ENCODE measurements at places on chromosomes 2 and 18.

GRCh38 chr2:126515471-126515870 lies 140.5 kb upstream of the GYPC start:
- DNase-seq: no peak

GRCh38 chr2:118490330-118490729 lies 357.1 kb downstream of the EN1 start:
- DNase-seq: no peak

- DNase-seq: no peak
These were observed 476.4 kb upstream of the SPHKAP start for GRCh38 chr2:228657807-228658402.

DNA sequence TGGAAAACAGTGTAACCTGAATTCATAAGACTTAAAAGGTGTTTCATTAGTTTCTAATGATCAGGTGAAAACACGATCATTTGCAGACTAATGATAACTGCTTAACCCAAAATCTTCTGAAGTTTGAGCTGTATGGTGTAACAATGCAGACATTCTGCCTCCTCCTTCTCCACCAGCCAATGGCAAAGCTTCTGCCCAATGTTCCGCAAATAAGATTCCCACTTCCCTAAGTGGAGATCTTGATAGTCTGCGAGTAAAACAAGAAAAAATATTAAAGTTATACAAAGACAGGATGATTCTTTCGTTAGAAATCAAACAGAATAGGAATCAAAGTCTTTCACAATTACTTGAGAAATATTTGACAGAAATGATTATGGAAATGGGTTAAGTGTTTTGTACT lies 8.1 kb downstream of the C2orf42 start:
- no peak for DNase-seq

DNA sequence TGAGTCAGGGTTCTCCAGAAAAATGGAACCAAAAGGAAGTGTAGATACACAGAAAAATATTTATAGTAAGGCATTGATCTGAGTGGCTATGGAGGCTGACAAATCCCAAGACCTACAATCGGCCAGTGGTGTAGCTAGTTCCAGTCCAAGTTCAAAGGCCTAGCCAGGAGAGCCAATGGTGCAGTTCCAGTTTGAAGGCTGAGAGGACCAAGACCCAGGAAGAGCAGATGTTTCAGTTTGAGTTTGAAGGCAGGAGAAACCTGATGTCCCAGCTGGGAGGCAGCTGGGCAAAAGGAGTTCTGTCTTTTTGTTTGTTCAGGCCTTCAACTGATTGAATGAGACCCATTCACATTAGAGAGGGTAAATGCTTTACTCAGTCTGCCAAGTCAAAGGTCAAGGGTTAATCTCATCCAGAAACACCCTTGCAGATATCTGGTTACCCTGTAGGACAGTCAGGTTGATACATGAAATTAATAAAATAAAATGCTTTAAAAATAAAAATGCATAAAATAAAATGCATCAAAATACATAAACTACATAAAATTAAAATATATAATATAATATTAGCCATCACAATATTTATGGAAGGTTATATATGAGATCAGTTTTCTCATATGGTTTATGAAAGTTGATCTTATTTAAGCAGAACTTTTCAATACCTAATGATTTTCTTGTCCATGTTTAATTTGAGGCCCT lies 38.7 kb downstream of the KCNE4 start:
- no peak for DNase-seq

DNA sequence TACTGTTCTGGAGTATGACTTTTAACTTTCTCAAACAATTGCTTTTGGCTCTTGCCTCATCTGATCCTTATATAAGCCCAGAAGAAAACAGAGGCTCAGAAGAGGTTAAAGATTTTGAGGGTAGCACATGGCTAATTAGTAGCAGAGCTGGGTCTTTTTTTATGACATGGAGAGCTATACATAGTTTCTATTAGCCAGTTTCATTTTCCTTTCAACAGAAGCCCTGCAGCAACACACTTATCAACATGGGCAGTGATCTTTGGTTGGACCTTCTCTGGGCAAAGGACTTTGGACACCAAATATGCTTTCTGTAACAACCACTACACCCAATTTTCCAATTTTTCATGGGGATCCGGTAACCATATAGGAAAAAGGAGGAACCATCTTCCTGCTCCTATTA lies 64.9 kb downstream of the NCKAP5 start:
- no peak for DNase-seq

DNA sequence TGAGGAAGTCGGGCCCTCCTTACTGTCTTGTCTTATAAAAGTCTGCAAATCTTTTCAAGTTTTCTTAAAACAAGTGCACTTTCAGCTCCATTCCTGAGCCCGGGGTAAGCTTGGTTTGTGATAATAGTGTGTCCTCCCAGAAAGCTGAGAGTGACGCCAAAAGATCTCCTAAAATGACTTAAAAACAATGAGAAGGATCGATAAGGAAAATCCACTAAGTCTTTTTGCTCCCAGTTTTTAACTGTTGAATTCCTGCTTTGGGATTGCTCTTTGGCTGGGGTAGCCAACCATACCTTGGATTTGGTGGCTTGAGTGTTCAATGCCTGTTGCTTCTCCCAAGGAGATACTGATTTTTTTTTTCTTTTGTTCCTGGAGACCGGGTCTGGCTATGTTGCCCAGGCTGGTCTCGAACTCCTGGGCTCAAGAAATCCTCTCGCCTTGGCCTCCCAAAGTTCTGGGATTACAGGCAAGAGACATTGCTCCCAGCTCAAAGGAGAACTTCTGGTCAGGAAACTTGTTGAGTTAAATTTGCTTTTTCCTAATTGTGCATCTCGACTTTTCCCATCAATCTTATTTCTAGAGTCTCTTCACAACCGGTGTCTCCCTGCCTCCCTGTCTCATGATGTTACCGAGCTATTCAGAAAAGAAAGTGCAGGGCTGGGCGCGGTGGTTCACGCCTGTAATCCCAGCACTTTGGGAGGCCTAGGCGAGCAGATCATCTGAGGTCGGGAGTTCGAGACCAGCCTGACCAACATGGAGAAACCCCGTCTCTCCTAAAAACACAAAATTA lies 3.0 kb downstream of the TGIF1 start:
- DNase-seq: no peak

DNA sequence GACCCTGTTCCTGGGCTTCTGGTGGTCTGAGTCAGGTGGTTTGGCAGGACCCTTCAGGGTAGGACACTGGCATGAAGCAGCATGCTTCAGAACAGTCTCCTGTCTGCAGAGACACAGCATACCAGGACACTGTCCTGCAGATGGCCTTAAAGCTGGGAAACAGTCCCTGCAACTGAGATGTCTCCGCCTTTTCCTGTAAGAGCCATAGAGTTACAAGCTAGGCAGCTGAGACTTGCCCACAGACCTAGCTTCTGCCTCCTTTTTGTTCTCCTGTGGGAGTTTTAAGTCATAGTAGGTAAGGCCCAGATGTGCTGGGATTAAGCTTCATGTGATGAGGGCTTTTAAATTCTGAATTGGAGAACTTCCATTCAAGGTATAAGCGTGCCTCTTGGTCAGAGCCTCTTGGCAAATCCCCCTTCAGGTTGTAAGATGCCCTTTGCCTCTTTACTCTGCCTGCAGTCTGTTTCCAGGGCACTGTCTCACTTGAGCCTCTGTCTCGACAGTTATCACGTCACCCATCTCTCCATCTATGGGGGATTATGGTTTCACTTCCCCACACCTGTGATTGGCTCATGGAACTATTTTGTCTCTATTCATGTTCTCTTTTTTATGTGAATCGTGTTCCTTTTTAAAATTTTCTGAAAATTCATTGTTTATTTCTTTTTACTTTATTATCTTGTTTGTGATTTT lies 51.8 kb downstream of the COA5 start:
- no peak for DNase-seq

- DNase-seq: no peak
These were observed 36.9 kb downstream of the CRACDL start for GRCh38 chr2:98899041-98899702.

GRCh38 chr2:75194184-75194868 lies 5.0 kb downstream of the TACR1 start:
- DNase-seq: no peak

DNA sequence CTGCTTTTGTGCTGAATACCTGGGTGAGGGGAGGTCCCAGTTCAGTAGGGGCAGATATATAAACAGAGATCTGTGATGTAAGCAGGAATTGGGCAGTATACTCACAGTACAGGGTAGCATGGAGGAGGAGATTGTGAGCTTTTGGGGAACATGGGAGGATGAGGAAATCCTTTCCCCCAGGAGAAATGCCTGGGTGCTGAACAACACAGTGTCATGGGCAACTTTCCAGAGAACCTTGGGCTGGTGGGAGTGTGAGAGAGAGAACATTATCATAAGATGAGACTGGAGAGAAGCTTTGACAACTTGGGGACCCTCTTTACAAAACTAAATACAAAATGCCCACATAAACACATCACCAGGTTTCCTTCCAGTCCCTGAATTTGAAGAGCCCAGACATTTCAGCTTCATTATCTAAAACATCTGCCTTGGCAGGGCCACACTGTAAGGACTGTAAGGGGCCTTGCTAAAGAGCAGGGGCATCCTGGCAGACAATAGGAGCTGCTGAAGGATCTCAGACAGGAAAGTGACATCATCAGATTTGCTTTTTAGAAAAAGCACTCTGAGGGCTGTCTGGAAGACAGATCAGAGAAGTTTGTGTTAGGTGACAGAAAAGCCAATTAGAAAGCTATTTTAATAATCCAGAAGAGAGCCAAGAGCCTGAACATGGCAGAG lies 303.1 kb upstream of the FBXO11 start:
- DNase-seq: no peak

DNA sequence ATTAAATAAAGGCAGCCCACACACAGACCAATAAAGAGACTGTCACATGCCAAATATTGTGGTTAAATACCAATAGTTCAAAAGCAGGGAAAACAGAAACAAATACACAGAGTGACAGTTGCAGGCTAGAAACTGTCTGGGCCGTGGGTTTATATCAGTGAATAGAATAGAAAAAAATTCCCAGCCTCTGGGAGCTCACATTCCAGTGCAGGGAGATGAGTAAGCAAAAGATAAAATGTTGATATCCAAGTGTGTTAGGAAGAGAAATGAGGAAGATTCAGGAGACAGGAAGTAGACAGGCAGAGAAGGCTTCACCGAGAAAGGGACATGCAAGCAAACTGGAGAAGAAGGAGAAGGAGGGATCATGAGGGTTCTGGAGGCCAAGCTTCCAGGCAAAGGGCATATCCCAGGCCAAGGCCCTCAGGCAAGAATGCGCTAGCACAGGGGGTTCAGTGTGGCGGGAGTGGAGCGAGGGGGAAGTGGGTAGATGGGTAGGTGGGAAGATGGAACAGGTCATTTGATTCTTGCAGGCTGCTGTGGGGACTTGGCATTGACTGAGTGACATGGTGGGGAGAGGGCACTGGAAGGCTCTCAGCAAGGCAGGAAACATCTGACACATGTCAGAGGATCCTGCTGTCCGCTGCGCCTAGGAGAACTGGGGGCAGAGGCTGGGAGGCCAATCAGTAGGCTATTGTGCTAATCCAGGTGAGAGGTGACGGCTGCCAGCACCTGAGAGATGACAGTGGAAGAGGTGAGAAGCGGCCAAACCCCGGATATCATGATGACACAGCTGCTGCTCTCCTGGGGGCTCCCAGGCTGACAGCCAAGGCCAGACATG lies 89.2 kb downstream of the ZBTB7C start:
- no peak for DNase-seq

GRCh38 chr2:239640210-239640609 lies 239.4 kb upstream of the HDAC4 start:
- DNase-seq: no peak

DNA sequence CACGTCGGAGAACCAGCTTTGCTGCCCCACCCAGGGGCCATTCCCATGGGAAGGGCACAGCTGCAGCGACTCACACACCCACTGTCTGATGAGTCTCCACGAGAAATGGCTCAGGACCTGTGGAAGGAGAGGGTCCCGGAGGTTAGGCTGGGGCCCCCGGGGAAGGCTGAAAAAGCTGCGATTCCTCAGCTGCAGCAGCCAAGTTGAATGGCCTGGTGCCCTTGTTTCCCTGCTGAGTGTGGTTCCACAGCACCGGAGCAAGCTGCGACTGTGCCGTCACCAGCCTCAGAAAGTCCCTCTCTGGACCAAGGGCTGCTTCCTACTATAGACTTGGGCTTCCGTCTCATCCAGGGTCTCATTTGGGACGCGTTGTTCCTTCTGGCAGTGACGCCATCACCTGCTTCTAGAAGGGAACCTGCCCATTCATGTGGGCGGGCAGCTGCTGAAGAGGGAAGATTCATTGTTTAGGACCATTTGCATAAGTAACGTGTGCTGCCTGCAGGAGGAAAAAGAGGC lies 180.2 kb downstream of the INHBB start:
- DNase-seq: no peak

GRCh38 chr2:119429225-119429981 lies 2.3 kb upstream of the TMEM37 start:
- DNase-seq: peak; percentile 23

GRCh38 chr2:206442833-206443734 lies at the start of gene ADAM23:
TSS of gene ADAM23 (plus strand) at chr2:206443532. CDS start at chr2:206443867, 335 bp downstream.
- no peak for DNase-seq

DNA sequence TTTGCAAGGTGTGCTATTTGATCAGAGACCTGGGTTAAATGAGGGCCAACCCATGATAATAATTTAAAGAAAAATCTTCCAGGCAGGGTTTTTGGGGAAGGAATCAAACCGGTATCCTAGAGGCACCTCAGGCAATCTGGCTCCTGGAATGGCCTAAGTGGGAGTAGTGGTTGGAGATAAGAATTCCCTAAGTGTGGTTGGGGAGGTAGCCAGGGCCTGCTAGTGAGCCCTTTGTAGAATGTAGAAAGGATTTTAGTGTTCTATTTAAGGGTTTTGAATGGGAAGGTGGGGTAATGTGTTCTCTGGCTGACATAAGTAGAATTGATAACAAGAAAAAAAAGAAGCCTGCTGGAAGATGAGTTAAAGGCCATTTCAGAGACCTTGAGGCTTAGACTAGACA lies 422.2 kb downstream of the XIRP2 start:
- DNase-seq: no peak

- DNase-seq: no peak
These were observed 393.6 kb upstream of the NRP2 start for GRCh38 chr2:205288686-205289085.

- DNase-seq: no peak
These were observed 1.5 kb downstream of the GRHL1 start for GRCh38 chr2:9952856-9953503.

DNA sequence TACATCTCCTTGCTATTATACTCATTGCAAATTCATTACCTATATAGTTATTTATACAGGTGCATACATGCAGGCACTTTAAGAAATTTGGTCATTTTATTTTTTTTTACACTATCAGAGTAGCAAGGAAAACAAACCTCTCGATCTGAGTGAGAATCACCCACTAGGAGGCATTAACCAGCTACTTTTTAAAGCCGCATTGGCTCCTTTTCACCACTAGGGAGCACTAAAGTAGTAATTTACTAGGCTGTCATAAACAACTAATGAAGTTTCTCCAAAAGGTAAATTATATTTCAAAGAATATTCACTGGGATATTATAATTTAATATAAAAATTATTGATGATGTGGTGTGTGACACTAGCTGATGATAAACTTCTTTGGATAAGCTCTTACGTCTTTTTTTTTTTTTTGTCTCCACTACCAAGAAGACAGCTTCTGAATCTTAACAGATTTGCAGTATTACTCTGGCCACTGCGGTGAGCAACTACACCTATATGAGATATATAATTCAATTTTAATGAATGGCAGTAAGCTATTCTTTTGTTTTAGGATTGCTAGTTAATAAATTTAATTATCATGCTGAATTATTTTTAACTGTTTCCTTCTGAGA lies 101.9 kb downstream of the NOL4 start:
- DNase-seq: peak; percentile 26

All from LNCaP clone FGC (cell line).